ENCODE measurements at places on chromosomes 3 and 15. TPM values are rescaled to one million over a fixed set of nuclear protein-coding genes. Genes with fewer than 3 reads are reported as not detected.

DNA sequence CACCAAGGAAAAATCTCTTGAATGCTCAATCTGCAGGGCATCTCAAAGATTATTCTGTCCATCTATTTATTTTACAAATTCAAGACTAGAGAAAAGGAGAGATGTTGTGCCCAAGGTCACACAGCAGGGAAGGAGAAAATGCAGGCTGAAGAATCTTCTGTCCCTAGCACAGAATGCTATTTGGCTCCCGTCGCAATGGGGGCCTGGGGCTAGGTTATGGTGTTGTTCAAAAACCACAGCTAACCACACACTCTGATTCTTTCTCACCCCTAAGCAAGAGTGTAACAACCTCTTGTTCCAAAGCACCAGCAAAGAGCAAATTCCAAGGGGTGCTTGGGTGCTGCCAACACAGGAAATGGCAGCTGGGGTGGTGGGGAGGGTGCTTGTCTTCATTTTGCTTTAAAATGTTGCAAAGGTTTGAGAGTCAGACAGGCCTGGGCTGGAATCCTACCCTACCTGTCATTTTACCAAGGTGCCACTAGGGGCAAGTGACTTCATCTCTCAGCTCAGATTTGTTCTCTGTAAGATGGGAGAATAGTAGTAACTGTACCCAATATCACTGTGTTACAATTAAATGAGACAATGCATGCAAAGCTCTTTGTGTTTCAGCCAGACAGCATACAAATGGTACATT lies 112.5 kb downstream of the ADAMTS9 start:
- no peak for DNase-seq

- DNase-seq: no peak
Observed at GRCh38 chr3:107450254-107450893, 72.4 kb upstream of the BBX start.

GRCh38 chr15:43854801-43855200 lies 28.0 kb downstream of the WDR76 start:
- no peak for DNase-seq

- DNase-seq: no peak
Observed at GRCh38 chr15:87033056-87033455, 953.4 kb downstream of the AGBL1 start.

CPB1 gene
- 1.1 TPM for total RNA-seq

SI gene
- total RNA-seq: 56.4 TPM

- DNase-seq: no peak
Observed at GRCh38 chr3:12695112-12695511, 31.2 kb upstream of the RAF1 start.

SLC6A6 gene
- total RNA-seq: 8.3 TPM

DNA sequence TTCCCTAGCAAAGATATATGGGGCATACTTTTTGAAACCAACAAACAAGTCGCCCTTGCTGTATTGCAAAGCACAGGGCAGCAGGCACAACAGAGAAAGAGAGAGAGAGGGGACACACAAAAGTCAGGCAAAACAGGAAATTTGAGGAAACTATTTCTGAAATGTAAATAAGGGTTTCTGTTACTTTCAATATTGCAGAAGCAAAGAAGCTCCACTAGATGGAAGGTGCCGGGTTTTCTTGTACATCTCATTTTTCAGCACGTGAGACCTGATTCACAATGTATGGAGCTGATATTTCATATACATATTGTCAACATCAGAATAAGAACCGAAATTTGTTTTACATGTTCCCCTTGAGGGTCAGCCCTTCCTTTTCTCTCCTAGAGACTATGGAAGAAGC lies 127.4 kb downstream of the FOXP1 start:
- DNase-seq: no peak

MUC13 gene
- total RNA-seq: 1,021 TPM

- no peak for DNase-seq
Observed at GRCh38 chr15:85500729-85501128, 120.3 kb downstream of the AKAP13 start.

DNA sequence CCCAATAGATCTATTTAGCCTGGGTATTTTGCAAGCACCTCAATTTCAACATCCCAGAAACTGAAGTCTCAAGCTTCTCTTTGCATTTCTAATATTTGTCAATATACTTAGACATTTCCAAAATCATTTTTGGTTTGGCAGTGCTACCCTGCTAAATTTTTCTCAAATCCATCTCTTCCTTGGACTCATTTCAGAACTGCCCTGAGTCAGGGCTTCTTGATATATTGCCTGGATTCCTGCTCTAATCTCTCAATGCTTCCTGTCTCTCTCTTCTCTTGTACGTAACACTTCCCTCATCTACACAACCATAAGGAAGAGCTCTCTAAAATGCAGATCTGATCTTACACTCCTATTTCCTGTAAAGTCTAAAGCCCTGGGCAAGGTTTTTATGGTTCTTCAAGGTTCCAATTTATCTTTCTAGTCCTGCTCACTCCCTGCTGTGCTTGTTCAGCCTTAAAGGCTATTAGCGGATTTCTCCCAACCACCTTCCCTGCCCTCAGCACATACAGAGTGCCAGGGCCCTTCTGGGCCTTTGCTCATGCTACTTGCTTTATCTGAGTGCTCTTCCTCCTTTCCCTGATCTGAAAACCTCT lies 53.0 kb upstream of the MME start:
- peak; percentile 11 for DNase-seq
